Stimulated activated CD8-positive, alpha-beta memory T cell treated with anti-CD3 and anti-CD28 coated beads, Interleukin-4, amount 100 ng/mL, for 4 hours (primary cell): ENCODE measurements at places on chromosomes 3 and 15.
A peak's percentile ranks its signal among the peaks of the same experiment; 100 is the strongest.

- no peak for DNase-seq
These were observed 40.6 kb downstream of the ARHGEF26 start for GRCh38 chr3:154161806-154162205.

DNA sequence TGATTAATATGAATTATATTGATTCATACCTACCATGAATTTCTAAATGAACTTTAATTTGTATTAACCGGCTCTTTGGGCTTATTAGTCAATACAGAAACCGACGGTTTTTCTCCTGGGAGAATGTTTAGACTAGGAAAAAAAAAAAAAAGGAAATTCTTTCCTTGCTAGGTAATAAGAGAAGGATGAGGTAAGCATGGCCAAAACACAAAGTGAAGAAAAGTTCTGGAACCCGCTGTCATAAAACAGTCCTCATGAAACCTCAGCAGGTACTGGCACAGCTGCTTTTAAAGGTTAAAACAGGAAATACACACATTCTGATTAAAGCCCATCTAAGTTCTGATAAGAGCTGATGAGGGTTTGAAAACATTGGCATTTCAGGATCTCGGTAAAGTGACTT, 30.8 kb upstream of the PSTPIP1 start:
- no peak for DNase-seq

GRCh38 chr3:48086705-48087104, 70.5 kb upstream of the MAP4 start:
- DNase-seq = no peak

GRCh38 chr3:149596134-149596770, 61.6 kb downstream of the WWTR1 start:
- no peak for DNase-seq

DNA sequence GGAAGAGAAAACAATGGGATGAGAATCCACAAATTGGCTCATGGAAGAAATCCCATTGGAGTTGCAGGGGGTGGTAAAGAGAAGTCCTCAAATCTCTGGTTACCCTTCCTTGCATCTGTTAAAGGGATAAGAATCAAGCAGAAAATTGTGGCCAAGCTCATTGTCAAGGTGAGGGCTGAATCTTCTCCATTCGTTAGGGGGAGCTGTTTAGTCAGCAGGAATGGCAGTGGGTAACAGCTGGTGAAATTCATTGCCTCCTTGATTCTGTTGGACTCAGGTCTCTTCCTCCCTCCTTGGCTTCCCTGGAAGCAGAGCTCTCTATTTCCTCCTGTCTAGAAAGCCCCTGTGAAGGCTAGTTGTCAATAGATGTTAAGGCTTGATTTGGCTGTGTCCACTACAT, 343.1 kb upstream of the SEMA6D start:
- DNase-seq = no peak

DNA sequence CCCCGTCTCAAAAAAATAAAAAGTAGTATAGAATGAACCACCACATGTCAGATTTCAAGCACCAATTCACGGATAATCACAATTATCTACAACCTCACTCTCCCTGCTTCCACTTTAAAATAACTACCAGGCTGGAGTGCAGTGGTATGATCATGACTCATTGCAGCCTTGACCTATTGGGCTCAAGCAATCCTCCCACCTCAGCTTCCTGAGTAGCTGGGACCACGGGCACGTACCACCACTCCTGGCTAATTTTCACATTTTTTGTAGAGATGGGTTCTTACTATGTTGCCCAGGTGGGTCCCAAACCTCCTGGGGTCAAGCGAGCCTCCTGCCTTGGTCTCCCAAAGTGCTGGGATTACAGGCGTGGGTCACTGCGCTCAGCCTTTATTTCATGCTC, 38.1 kb upstream of the LDHAL6B start:
- DNase-seq = no peak

GRCh38 chr3:4466741-4467521, at the start of gene SUMF1:
Gene SUMF1, minus strand, starts transcription at chr3:4467269. Its CDS starts 24 bp downstream, at chr3:4467245.
- peak; percentile 47 for DNase-seq

DNA sequence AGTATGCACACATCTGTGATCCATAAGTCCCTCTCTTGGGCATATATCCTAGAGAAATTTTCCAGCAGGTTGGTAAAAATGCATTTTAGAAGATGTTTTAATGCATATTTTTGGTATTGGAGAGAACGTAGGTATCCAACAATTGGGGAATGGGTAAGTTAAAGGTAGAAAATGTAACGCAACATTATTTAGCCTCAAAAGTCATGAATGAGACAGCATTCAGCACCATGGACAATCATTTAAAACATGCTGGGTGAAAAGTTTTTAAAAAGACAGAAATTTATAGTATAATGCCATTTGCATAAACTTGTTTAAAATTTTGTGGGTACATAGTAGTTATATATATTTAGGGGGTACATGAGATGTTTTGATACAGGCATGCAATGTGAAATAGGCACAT, 43.4 kb downstream of the TRIM69 start:
- DNase-seq = no peak

- no peak for DNase-seq
These were observed 5.1 kb upstream of the MUC20 start for GRCh38 chr3:195715583-195716266.

DNA sequence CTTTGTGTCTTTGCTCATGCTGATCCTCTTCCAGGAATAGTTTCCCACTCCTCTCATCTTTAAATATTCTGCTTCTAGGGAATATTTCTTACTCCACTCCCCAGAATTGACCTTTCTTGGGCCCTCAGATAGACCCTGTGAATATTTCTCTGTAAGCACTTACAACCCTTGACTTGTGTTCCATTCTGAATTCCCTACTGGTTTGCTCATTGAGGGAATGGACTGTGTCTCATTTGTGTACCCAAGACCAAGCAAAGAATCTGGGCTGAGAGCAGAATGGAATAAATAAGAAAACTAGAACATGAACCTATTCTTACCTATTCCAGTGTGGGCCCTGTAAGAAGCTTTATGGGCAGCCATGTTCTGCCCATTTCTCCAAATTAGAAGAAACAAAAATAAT, 72.7 kb upstream of the TSPAN3 start:
- DNase-seq = no peak

GRCh38 chr15:78179906-78180305, 30.7 kb downstream of the IDH3A start:
- no peak for DNase-seq

DNA sequence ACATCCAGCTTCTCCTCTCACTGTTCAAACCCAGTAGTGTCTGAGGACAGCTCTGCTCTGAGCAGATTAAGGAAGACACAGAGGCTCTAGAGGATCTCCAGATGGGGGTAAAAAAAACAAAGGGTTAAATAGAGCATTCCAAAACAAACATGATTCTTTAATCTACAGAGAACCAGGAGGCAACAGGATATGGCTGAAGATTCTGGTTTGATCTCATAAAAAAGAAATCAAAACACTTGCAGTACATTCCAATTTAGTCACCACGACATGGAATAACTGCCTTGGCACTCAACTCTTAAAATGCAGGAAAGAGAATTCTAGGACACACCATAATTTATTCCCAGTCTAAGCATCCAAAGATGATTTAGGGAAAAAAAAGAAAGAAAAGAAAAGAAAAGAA, 32.0 kb downstream of the TM4SF4 start:
- no peak for DNase-seq
